ENCODE measurements at places on chromosomes 1 and 21. TPM values are rescaled to one million over a fixed set of nuclear protein-coding genes. Genes with fewer than 3 reads are reported as not detected.
A peak's percentile ranks its signal among the peaks of the same experiment; 100 is the strongest.

Gene PROX1
- not detected for total RNA-seq

DNA sequence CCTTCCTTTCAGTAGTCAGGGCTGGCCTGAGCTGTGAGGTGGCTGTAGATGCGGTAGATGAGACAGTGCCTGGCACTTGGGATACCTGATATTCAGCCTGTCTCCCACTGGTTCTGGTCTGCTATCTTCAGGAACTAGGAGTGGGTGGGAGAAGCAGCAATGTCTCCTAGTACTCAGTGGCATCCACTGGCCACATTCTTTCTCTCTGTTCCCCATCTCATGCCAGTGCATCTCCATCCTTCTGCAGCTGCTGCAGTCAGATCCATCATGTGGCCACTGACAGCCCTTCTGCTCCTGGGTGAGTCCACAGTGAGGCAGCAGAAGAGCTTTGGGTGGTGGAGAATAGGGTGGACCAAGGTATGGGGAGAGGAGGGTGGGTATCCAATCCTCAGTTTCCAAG is 1.1 kb downstream of the FCRLB start:
- no peak for DNase-seq

Gene LRRC7
- 0.15 TPM for total RNA-seq

Gene GJC2
- total RNA-seq: 2.8 TPM

DNA sequence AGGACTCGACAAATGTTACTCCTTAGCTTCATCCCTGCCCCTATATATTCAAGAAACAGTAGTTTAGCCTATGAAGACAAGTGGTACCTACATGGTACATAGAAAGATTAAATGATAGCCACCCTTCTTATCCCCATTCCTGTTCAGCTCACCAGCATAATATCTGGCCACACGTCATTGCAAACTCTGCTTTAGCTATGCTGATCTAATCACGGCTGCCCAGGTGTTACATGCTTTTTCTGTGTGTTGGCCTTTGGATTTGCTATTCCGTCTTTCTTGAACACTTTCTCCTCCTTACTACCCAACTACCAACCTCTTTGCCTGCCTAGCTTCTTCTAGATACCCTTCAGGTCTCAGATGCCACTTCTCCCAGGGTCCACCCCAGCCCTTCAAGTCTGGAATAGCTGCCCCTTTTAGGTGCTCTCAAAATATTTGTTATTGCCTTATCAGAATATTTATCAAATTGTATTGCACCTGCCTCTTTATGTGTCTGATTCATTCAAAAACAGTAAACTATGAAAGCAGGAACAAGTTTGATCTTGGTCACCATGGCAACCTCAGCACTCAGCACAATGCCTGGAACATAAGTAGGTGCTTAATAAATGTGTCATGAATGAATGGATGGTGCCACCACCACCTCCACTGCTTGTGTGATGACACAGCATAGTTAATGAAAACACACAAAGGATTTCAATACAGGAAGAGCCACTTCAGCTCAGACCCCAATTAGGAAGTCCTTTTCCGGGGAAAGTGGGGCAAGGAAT is 11.4 kb upstream of the DNASE2B start:
- no peak for DNase-seq

DNA sequence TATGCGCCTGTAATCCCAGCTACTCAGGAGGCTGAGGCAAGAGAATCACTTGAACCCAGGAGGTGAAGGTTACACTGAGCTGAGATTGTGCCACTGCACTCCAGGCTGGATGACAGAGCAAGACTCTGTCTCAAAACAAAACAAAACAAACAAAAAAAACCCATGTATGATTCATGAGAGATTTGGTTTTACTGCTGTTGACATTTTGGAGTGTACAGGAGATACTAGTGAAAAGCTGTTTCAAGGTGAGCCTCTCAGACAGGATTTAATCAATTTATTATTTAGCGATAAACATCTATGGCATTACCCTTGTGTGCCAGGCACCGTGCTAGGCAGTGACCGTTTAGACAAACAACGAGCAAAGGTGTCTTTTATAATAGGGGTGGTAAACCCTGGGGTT is 16.5 kb downstream of the LHX4 start:
- no peak for DNase-seq

Gene UBASH3A
- 56.0 TPM for total RNA-seq

- no peak for DNase-seq
Measured at GRCh38 chr1:54069791-54070170, 16.4 kb downstream of the TCEANC2 start.

DNA sequence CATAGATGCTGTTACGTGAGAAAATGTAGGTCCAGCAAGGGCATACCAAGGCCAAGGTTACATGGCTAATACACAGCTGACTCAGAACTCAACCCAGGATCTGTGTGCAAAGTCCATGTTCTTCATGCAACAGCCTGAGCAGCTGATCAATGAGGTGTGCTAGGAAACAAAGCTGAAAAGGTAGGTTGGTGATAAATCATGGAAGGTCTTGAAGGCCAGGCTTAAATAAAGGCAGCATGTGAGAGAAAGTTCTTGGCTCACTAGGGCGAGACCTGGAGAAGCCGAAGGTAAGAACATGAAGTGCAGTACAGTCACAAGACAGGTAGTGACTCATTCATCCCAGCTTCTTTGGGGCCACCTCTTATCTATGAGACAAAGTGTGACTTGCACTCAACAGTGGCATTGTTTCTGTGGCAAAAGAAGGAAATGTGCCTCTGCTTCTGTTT is 33.4 kb downstream of the TLR5 start:
- DNase-seq: no peak

- DNase-seq: peak; percentile 24
Measured at GRCh38 chr1:37930246-37931101, 16.4 kb downstream of the INPP5B start.

DNA sequence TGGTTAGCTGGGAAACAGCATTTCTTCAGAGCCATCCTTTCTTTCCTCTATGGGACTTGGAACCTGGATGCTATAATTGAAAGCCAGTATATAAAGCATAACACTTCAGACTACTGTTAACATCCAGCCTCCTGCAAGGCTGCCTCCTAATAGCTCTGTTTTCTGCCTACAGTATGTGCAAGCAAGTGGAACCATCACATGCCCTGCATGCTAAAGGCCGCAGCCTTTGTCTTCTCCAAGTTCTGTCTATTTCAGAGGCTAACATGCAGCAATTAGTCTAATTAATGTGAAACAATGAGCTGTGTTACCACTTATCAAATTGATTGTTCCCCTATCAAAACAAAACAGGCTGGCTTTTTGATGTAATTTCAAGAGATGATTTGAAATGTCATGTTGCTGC is 82.7 kb upstream of the ESRRG start:
- DNase-seq: no peak

- no peak for DNase-seq
Measured at GRCh38 chr1:203328714-203329122, 22.2 kb downstream of the FMOD start.

- DNase-seq: no peak
Measured at GRCh38 chr1:93448292-93448982, 519 bp downstream of the FNBP1L start.

DNA sequence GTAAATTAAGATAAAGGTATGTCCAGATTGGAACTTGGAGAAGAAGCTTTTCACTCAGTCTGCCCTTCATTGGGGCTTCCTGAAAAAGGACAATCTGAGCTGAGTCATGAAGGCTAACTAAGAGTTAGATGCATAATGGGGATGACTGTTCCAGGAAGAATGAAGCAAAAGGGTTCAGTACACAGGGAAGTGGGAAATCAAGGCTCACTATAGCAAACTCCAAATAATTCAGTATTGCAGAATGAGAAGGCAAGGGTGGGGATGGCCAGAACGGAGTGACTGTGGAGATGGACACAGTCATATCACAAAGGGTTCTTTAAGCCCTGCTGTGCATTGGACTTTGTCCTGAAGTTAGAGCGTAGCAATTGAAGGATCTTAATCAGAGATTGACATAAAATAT is 158.3 kb downstream of the FGGY start:
- DNase-seq: no peak

DNA sequence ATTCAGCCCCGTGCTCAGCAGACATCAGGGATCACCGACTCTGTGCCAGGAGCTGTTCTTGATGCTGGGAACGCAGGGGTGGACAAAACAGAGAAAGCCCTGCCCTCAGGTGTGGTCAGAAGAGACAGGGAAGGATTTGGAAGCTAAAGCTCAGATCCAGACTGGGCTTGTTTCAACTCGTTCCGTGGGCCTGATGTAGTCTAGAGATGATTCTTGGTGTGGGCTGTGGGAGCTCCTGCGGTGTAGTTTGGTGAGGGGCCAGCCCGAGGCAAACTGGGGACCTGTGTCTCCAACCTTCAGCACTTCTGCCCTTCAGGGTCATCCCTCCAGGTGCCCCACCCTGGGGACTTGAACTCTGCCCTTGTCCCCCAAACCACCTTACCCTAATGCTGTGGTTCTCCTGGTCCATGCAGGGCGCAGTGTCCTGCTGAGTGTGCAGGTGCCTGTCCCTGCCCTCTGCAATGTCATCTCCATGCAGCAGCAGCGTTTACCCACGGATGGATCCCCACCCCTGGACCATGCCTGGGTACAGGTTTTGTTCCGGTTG is 17.3 kb upstream of the ABCG1 start:
- no peak for DNase-seq

- no peak for DNase-seq
Measured at GRCh38 chr1:174534789-174535188, 87.0 kb downstream of the GPR52 start.

Gene TM2D1
- 26.9 TPM for total RNA-seq

- DNase-seq: no peak
Measured at GRCh38 chr21:33817663-33818451, 97.7 kb downstream of the ATP5PO start.

Gene PKP1
- not detected for total RNA-seq

- DNase-seq: peak; percentile 60
Measured at GRCh38 chr21:44869781-44870747, 3.4 kb downstream of the PTTG1IP start.

Gene FAM3B
- total RNA-seq: not detected

DNA sequence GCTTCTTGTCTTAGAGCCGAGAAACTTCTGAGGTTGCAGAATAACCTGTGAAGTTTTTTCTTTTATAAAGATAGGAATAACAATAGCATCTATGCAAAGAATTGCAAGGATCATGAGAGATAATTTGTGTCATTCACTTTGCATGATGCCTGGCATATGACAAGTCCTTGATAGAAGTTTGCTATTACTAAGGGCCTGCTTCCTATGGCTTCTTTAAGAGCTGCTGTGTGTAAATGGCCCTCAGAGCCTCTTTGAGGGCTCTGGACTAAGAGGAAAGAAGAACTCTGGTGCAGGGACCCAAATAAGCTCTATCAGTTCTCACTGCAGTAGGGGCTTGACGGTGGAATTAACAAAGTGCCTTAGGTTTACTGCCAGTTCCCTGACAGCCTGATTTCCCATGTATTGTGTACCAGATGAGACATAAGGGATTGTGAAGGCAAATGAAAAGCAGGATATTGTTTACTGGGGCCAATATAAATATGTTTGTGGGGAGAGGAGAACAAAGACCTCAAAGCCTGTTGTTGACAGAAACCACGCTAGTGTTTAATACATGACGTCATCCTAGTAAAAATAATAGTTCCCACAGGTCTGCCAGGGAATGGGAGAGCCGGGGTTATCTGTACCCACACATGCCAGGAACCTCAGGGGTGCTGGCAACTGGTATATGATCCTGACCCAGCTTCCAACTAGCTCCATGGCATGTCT is 131.2 kb upstream of the UBE2U start:
- DNase-seq: no peak

GRCh38 chr1:197311081-197311480 is 43.0 kb downstream of the CRB1 start:
- DNase-seq: no peak

GRCh38 chr1:176691251-176692228 is 228.6 kb downstream of the PAPPA2 start:
- peak; percentile 2 for DNase-seq

DNA sequence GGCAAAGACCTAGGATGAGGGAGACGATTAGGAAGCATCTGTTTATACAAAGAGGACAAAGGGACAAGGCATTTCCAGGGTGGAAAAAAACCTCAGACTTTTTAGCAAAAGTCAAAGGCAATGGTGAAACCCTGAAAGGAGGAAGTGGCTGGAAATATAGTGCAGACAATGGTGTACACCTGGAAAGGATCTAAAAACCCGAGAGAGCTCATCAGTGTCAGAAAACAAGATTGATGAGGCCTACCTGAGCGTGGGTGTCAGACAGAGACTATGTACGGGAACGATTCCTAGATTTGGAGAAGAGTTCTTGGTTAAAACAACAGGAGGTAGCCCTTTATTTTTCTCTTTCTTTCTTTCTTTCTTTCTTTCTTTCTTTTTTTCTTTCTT is 68.8 kb upstream of the HUNK start:
- DNase-seq: no peak

GRCh38 chr1:46303872-46304326 is 401 bp downstream of the UQCRH start:
- peak; percentile 25 for DNase-seq

- no peak for DNase-seq
Measured at GRCh38 chr21:32414579-32415358, 2.3 kb downstream of the EVA1C start.

Gene LENEP
- total RNA-seq: not detected

GRCh38 chr1:203692565-203693470 is 66.2 kb downstream of the ATP2B4 start:
- no peak for DNase-seq

GRCh38 chr1:28249013-28249865 is 10.1 kb upstream of the SESN2 start:
- no peak for DNase-seq

- no peak for DNase-seq
Measured at GRCh38 chr21:15132781-15133180, 68.0 kb upstream of the NRIP1 start.

DNA sequence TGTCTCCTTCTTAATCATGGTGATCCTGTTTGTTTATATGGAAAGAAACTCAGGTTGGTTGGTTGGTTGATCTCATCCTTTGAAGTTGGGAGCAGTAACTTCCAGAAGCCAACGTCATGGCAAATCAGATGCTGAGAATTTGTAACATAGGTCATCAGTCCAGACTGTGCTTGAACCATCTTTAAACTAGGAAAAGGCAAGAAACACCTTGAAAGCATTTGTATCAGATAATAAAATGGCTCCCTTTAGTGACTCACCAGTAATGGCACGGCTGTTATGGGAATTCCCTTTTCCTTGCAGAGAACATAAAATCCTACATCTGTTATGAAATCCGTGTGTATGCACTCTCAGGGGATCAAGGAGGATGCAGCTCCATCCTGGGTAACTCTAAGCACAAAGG is 58.1 kb downstream of the SERBP1 start:
- no peak for DNase-seq

- DNase-seq: no peak
Measured at GRCh38 chr1:19694298-19694697, 29.6 kb downstream of the HTR6 start.

- DNase-seq: no peak
Measured at GRCh38 chr1:22789356-22789994, 78.8 kb downstream of the EPHB2 start.

- DNase-seq: no peak
Measured at GRCh38 chr1:197277166-197277565, 9.1 kb downstream of the CRB1 start.

- no peak for DNase-seq
Measured at GRCh38 chr1:234871710-234872271, 256.8 kb downstream of the TOMM20 start.

Measured in CD4-positive, CD25-positive, alpha-beta regulatory T cell (primary cell).